AG04450 (cell line): ENCODE measurements at places on chromosomes 6 and 20.

GRCh38 chr6:127100510-127101140 is 17.8 kb upstream of the RSPO3 start:
- no peak for DNase-seq

- no peak for DNase-seq
Measured at GRCh38 chr6:50681213-50681824, 32.0 kb upstream of the TFAP2D start.

DNA sequence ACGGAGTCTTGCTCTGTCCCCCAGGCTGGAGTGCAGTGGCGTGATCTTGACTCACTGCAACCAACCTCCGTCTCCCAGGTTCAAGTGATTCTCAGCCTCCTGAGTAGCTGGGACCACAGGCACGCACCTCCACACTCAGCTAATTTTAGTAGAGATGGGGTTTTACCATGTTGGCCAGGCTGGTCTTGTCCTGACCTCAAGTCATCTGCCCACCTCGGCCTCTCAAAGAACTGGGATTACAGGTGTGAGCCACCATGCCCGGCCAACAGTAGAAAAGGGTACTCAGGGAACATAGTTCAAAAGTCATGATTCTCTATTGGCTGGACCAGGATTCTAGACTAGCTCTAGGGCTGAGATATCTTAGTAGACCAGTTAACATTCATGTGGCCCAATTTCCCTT is 5.6 kb downstream of the CSNK2A1 start:
- DNase-seq: no peak

GRCh38 chr6:24357336-24358218 is at the start of gene DCDC2:
TSS of gene DCDC2 (minus strand) at chr6:24358059. CDS start at chr6:24357750, 309 bp downstream.
- DNase-seq: no peak

DNA sequence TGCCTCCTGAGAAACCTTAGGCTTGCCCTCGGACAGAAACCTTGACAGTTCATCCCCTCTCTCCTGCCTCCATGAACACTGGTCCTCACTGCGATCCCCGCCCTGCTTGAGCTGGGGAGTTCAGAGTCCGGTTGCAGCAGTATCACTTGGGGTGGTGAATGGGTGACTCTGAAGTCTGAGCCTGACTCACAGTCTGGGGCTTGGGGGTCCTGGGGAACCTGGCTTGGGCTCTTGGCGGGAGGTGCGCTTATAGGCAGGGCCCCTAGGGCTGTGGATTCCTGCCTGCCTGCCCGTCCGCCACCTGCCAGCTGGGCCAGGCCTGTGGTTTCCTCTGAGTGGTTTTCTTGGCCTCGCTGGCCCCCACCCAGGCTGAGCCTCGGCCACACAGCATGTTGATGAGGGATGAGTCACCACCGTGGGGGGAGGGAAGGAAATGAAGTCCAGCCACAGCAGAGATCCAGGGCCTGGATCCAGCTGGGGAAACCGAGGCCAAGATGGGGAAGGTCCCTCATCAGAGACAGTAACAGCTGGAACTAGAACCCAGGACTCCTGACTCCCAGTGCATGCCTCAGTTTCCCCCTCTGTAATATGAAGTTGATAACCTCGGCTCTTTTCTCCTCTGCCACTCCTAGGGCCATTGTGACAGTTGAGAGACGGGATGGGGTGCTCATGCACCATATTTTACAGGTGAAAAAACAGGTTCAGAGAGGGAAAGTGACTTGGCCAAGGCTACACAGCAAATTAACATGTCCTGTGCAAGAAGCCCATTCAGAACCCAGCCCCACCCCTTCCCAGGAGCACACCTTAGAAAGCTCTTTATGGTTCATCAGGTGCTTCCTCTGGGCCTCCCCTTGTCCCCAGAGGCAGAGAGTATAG is 9.2 kb downstream of the FOXS1 start:
- DNase-seq: peak; percentile 74

GRCh38 chr20:7650086-7650879 is 290.0 kb downstream of the HAO1 start:
- DNase-seq: no peak

- no peak for DNase-seq
Measured at GRCh38 chr20:52410182-52410647, 218.6 kb upstream of the ZFP64 start.

DNA sequence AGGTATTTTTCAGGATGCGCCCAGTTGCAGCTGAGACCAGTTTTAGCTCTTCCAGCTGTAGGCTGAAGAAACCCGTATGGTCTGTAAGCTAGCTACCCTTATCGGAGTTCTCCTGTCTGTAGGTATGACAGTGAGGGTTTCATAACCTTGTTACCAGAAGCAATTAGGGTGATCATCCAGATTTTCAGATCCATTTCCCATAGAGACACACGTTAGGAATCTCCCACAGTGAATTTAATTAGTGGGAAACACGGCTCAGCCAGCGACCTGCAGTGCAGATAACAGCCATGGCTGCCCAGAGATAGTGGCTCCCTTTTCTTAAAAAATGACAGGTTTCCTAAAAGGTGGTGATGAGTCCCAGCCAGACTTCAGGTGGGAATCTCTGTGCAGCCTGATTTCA is 111.1 kb downstream of the BTBD3 start:
- DNase-seq: no peak

- no peak for DNase-seq
Measured at GRCh38 chr6:35376281-35376680, 33.9 kb downstream of the PPARD start.

DNA sequence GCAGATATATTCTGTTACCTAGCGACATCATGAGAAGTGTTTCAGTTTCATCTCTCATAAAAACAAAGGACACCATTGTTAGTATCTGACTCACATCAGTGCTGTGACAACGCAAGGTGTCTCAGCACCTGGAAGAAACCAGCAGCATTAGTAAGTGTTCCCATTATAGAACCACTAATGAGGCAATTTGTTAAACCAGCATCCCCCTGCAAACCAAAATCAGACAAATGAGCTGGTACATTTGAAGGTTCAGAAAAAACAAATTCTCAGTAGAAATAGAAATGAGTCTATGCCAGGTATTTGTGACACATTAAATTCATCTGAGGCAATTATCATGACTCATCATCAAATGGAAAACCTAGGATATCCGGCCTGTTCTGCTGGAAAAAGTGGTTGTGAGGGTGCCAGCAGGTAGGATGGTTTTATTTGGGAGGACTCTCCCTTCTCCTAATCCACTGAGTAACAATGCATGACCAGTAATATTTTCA is 151.7 kb downstream of the TMEM200A start:
- no peak for DNase-seq

DNA sequence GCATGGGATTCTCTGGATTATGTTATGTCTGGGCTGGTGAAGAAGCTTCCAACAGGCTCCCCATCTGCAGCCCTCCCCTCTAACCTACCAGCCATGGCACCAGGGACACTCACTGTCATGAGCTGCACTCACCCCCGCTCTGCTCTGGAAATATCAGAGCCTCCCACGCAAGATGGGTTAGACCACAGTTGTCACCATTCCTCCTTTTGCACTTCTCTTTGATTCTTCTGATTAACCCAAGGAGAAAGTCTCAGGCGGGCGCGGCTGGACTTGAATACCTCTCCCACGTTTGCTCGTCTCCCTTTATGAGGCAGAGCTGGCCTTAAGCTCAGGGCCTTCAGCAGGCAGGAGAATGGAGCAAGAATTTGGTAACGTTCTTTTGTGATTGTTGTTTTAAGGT is 128.1 kb downstream of the CEBPB start:
- DNase-seq: no peak

- DNase-seq: no peak
Measured at GRCh38 chr6:166644681-166645080, 17.6 kb upstream of the RPS6KA2 start.

DNA sequence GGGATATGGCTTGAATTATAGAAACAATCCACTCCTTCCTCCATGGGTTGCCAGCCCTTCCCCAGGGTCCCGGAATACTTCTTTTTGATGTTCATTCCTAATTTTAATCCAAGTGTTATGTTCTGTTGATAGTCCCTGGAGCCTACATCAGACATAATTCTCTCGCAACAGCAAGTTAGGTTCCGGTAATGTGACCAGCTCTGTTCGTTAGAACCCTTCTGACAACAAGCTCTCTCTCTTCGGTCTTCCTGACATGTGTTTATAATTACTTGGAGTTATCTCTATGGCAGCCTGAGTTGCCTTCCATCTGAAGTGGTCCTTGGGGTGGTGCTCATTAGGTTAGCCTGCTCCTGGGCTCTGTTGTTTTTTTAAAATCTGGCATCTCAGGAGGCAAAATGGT is 506.9 kb upstream of the JARID2 start:
- no peak for DNase-seq

- peak; percentile 1 for DNase-seq
Measured at GRCh38 chr6:92810913-92811312, 608.4 kb downstream of the EPHA7 start.

- no peak for DNase-seq
Measured at GRCh38 chr6:37013516-37014491, 8.3 kb downstream of the FGD2 start.

- DNase-seq: no peak
Measured at GRCh38 chr6:152585236-152585635, 51.9 kb downstream of the SYNE1 start.

DNA sequence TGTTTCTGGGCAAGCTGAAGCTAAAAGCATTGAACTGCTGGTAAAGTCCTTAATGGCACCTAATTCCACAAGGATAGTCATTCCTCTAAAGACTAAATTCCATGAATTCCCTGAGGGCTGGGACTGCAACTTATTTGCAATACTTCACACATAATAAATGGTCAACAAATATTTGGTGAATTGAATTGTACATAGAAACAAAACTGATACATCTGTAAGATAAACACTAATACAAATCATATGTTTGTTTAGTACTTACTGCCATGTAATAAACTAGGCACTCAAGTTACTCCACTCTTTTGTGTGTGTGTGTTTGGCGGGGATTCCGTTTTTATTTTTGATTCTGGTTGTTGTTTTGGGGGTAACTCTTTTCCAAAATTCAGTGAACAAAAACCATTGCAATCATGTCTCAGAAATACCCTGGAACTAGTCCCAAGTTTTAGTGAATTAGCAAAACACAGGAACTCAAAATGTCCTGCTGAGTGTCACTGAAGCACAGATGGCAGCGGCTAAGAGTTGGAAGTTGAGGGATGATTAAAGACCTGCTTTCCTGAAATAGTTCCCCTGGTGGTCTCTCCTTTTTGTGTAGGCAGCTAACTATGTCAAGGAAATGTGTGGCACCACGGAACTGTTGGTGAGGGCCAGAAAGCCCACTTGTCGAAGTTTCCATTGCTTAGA is 74.8 kb upstream of the SNRPB2 start:
- DNase-seq: no peak

- no peak for DNase-seq
Measured at GRCh38 chr6:41441598-41442351, 104.4 kb upstream of the FOXP4 start.

GRCh38 chr6:44011350-44011920 is 115.8 kb downstream of the MRPL14 start:
- no peak for DNase-seq

DNA sequence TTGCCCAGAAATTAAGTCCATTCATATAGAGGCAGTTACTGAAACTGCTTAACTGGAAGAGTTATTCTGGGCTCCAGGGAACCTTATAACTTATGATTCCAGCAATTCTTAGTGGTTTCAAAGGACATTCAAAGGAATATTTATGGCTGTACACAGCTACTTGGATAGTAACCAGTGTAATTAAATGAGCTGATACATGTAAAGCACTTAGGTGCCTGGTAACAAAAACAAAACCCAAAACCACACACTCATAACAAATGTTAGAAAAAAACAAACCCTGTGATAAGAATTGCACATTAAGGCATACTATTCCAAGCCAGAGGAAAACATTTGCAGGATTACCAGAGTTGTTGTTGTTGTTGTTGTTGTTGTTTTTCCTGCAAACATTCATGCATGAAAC is 51.5 kb downstream of the STK4 start:
- no peak for DNase-seq

GRCh38 chr6:44630125-44631028 is 242.9 kb downstream of the CDC5L start:
- peak; percentile 23 for DNase-seq

DNA sequence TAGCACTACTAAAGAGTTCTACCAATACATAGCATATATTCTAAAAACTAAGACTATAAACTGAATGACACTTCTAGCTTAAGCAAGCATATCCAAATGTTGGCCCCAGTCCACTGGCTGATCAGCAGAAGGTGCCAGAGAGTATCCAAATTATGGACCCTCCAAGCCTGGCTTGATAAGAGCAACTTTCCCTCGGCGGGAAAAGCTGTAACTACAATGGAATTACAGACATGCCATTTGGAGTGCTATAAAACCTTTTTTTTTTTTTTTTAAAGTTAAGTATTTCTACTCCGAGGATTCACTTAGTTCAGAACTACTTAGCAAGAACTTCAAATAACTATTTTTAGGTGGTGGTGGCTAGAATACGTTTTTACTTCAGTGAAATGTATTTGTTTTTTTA is 94.6 kb downstream of the EPB41L2 start:
- no peak for DNase-seq

GRCh38 chr6:43753570-43754183 is 16.3 kb upstream of the VEGFA start:
- DNase-seq: no peak

- no peak for DNase-seq
Measured at GRCh38 chr6:4510317-4510716, 265.9 kb upstream of the CDYL start.

- peak; percentile 8 for DNase-seq
Measured at GRCh38 chr6:78436335-78436734, 431.0 kb upstream of the IRAK1BP1 start.

DNA sequence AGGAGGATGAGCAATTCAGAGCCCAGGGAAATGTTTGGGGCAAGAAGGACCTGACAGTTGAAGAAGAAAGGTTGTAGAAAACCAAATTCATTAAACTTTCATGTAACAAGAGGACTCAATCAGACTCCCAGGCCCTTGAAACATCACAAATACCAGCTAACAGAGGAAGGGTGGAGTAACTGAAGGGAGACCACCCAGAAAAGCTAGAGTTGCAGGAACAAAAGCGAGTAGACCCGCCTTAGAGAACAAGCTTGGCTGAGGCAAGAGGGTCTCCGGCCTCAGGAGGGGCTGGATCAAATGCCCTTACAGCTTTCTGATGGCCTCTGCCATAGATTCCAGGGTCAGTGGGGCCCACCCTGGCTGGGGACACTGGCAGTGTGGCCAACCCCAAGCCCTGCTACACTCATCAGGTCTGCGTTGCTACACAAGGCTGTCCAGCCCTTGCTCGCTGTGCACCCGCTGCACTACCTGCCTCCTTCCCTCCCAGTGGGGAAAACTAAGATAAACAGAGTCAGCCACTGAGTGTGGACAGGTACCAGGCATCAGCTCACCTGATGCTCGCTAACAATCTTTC is 110.0 kb downstream of the SLC23A2 start:
- DNase-seq: no peak

DNA sequence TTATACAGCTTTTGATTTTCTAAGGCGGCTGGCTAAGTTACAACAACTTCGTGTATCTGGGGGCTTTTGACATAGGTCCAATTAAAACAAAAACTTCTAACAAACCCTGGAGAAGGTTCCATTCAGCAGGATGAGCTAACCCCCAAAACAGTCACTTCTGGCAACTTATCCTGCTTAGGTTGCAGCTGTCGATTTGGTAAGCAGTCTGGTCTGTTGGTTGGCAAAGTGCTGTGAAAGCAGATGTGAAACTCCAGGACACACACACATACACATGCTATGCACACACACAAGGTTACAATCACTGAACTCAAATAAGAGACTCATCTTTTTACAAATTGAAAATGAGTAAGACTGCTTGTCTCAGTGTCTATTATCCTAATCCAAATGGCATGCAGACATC is 119.0 kb upstream of the STMND1 start:
- peak; percentile 98 for DNase-seq
